Right atrium auricular region (tissue), 2 donors: ENCODE measurements at places on chromosomes 6 and 20.

DNA sequence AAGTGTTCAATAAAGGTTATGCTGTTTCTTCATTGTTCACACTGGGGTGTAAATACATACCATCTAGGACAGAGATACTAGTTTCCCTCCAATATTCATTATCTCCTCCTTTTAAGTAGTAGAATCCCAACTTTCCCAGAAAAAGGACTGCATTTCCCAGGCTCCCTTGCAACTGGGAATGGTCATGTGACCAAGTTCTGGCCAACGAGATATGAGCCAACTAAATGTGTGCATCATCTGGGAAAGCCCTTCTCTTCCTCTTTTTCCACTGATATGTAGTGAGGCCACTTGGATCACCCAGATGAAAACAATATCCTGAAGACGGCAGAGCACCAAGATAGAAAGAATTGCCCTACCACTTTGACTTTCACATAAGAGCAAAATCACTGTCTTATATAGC lies 97.9 kb upstream of the PTPRT start:
- DNase-seq: no peak

DNA sequence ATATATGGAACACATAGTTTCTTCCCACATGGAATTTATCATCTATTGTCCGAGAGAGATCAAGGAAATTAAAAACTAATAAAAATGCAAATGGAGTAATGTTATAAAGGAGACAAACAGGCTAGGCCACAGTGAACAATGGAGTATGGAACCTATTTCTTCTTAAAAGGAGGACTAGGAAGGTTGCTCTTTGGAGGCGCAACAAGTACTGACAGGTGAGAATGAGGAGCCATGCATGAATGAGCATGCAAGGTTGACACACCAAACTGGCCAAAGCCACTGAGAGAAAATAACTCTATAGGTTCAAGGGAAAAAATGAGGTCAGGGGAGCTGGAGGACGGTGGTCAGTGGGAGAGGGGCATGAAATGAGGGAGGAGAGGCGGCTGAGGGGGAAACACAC lies 40.9 kb downstream of the PSMB1 start:
- no peak for DNase-seq

- DNase-seq: no peak
These were observed 146.5 kb upstream of the FERMT1 start for GRCh38 chr20:6269168-6269873.

- DNase-seq: peak; percentile 70
These were observed 59.5 kb downstream of the MTHFD1L start for GRCh38 chr6:150924808-150925589.

DNA sequence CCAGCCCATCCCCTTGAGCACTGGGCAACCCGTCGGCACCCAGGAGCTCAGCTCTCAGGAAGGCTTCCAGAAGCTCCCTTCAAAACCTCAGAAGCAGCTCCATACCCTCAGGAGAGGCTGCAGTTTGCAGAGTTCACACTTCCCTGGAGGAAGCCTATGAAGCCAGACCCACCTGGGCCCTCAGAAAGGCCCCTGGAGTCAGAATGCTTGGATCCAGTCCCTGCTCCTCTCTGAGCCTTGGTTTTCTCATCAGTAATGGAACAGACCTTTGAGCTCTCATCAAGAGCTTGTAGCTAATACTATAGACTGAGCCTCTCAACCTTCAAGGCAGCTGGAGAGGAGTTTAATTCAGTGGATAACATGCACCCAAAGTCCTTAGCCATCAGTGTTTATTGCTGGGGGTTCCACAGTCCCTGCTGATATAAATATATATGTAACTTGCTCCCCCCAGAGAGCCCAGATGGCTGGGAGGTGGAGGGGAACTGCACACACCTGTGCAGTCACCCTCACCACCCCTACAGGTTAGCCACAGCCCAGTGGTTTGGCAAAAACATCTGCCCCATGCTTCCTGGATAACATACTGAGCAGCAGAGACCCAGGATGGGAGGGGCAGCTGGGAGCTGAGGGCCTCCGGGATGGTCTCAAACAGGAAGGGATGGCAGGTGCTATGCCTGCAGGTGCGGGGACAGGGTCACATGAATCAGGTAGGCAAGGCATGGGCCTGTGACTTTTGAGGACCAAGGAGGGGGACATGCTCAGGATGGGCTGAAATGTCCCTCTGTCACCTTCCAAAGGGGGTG lies 120.1 kb downstream of the SNX5 start:
- no peak for DNase-seq

- DNase-seq: peak; percentile 74
These were observed 89.6 kb upstream of the NHSL1 start for GRCh38 chr6:138588805-138589434.

DNA sequence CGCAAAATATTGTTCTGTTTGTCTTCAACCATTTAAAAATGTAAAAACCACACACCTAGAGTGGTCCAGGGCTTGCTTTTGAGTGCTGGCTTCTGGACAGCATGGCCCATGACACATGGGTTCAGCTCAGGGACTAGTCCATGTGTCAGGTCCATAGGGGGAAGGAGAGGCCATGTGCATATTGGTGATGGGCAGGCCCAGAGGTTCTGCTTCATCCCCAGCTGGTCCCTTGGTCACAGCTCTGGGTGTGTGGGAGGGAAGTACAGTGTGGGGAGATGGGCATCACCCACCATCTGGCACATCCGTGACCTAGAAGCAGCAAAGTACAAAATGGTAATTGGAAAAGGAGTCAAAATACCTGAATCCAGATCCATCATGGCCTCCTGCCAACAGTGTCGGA lies 50.7 kb downstream of the STK35 start:
- no peak for DNase-seq

DNA sequence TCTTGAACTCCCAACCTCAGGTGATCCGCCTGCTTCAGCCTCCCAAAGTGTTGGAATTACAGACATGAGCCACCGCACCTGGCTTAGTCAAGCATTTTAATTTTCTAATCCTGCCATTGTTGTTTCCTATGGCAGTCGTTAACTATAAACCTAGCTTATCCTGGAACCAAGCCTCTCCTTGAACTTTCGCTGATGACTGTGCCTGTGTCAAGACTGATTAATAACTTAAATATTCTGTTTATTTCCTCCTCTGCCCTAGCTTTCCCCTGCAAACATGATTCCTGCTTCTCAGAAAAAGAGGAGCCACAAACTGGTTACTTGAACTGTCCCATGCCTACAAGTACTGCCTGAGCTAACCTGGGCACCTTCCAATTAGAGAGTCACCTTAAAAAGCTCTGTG lies 1.5 kb downstream of the VNN1 start:
- no peak for DNase-seq

- DNase-seq: no peak
These were observed 26.6 kb upstream of the SRSF6 start for GRCh38 chr20:43431134-43431519.

DNA sequence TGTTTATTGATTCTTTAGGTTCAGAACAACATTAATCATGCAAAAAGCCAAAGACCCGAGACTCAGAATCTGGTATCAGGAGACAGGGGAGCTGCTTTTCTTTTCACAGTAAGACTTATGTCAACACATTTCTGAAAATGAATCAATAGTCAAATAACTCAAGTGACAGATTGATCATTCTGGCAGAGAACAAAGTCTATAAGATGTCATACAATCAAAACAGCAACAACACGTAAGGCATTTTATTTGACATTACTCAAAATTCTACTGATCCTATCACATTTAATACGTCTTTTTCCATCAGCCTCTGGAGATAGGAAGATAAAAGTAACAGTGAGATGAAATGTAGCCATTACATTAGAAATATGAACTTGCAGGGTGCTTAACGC lies 93.4 kb upstream of the EEF1E1 start:
- no peak for DNase-seq

DNA sequence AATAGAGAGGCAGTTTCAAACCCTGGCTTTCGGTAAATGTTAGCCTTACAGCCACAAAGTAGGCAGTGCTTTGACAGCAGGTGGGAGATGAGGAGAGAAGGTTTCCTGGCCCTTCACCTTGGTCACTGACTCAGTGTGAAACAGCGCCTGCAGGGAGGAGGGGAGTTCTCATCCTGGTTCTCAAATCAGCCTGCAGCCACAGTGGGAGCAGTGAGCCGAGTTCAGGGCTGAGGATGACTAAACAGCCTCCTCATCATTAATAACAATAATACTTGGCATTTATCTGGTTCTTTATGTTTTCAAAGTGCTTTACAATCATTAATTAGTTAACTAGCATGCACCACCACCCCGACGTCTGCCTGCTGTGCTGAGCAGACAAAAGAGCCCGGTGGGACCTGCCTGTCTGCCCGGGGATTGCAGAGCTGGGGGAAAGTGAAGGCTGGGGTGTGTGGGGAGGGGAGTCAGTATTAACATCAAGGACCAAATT lies 59.6 kb downstream of the PRDM1 start:
- no peak for DNase-seq

- DNase-seq: no peak
These were observed 224.9 kb upstream of the SMLR1 start for GRCh38 chr6:130602151-130602770.

DNA sequence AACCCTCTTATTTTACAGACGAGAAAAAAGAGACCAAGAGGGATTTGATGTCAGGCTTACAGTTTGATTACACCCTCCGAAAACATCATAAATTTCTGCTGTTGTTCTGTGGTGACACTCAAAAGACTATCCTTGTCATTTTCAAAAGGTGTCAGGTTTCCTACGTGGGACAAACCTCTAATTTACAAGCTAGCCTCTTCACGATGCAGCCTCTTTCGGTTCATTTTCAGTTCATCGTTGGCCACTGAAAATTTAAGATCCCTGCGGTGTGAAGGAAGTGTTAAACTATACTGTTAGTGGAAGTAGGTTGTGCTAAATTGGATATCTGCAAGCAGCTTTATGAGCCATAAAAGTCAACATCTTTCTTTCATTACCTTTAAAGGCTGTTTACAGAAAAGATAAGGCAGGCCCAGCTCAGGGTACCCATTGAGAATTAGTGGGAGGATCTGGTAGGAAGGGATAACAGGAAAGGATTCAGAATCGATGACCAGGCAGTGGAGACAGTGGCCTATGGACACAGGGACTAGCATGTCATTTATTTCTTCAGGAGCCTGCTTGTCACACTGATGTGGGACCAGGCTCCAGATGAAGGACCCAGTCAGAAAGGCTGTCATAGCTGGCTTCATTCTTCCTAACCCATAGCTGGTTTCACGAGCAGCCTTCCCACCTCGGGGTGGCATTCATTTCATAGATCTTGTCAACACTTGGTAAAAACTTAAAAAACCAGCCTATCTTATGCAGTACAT lies 329.1 kb upstream of the SOX4 start:
- DNase-seq: no peak

DNA sequence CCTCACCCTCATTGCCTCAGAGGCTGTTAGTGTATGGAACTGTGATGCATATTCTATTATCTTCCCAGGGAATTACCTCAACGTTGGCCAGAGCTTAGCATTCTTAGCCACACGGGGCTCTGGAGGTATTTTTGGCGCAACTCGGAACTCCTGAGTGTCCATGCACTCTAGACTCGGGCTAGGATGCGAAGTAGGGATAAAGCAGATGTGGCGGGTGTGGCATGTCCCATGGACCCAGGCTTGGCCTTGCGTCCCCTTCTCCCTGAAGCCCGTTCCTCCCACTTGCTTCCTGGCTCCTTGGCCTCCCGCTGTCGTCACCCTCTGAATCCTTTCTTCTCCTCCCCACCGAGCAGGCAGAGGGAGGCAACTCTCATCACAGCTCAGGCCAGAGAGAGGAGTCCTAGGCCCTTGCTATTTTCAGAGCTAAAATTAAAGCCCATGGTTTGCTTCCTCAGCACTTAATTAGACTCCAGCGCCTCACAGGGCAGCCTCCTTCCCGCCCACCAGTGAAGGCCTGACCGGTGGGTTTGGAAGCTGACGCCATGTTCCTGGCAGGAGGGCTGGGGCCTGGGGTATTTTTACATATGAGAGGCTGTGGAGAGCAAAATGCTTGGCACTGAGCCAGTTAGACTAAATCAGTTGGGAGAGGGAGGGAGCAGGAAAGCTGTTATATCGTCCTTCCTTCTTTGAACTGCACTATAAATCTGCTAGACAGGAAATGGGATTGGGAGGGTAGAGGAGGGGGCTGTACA lies 138.7 kb downstream of the FOXO3 start:
- DNase-seq: peak; percentile 66

DNA sequence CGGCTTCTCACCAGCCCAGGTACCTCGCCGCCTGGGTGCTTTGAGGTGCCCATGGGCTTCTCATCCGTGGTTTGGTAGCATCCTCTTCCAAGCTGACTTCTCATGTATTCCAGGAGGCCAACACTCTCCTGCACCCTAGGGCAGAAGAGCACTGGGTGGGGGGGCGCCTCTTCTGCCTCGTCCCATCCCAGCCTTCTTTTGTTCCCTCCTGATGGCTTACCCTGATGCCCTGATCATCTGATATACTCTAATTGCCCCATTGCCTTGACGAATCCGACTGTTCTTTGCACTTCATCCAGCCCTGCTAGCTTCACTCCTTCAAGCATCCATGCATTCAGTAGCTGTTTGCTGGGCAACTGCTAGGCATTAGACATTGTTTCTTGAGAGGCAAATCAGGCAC lies 60.6 kb downstream of the ZNF831 start:
- DNase-seq: no peak

DNA sequence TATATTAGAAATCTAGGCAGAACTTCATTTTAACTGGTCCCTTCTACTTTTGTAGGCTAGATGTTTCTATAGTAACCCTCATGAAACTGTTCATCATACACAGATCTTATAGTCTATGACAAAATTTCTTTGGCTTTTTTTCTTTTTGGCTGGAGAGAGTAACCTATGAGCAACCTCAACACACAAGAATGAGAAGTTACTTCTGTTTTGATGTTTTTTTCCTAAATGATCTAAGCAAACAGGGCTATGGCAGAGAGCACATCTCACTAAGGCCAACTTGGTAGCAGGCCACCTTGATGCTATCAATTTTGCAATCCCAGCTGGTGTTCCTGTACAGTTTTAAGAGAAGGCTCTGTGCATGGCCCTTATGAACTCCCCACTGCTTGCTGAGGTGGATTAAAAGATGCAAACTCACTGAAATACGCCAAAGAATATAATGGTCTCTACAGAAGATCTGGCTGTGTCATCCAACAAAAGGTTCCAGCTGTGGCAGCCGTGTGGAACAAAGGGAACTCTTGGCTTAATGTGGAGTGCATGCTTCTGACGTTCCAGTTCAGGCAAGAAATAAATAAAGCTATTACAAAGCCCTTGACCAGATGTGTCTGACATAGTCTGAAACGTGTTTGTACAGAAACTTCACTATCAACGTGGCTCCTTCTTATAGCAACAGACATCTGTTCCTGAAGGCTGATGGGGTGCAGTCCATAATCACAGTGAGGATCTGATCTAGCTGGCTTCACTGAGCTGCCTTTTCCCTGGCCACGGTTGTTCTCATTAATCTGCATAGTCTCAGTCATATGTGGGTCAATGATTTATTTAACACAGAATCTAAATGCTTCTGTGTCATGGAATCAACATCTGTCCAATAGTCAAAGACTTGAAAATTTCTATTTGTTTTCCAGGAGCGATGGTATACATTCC lies 481.1 kb downstream of the BMP2 start:
- no peak for DNase-seq

GRCh38 chr6:165001502-165002157 lies 307.8 kb downstream of the C6orf118 start:
- no peak for DNase-seq

- no peak for DNase-seq
These were observed 8.8 kb downstream of the RPL10A start for GRCh38 chr6:35477028-35477427.
